ENCODE measurements at places on chromosomes 13 and 19.

- peak; percentile 43 for DNase-seq
Observed at GRCh38 chr19:53192771-53193534, at the start of gene ZNF665. Gene ZNF665, minus strand, starts transcription at chr19:53193358. Its CDS starts 10,460 bp downstream, at chr19:53182898.

DNA sequence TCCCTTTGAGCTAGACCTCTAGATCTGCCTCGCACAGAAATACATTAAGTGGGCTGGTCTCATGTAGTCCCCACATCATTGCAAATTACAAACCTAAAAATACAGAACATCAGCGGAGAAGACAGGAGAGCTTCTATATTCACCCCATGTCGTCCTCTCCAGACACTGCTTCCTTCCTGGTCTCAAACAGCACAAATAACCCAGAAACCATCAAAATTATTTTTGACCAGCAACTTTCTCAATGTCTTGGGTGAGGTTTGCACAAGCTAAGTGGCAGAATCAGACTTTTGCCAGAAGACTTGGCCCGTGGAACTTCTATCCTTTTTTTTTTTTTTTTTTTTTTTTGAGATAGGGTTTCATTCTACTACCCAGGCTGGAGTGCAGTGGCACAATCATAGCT lies 28.2 kb downstream of the CLEC17A start:
- no peak for DNase-seq

GRCh38 chr13:44221657-44222056 lies 152.0 kb upstream of the SERP2 start:
- no peak for DNase-seq

DNA sequence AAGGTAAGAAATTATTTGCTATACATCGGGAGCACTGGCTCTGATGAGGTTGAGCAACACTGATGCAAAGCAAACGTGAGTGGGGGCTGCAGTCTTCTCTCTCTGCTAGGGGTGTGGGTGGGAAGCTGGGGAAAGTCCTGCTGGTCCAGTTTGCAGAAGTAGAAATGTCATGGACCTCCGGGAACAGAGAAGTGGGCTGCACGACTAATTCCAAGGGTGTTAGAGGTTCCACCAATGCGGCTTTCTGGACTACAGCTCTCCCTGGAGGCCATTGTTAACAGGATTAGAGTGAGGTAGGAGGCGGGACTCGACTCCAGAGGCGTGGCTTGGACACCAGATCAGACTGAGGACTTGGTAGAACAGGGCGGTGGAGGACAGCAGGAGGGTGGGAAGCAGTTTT lies 5.7 kb upstream of the FBXO27 start:
- DNase-seq: no peak
